NCI-H748 treated with DMSO at 0.1 percent for 48 hours (cell line): ENCODE measurements at places on chromosomes 11 and 22.

GRCh38 chr11:120832481-120833238 is 191.2 kb upstream of the TBCEL start:
- DNase-seq, result no peak

GRCh38 chr22:29193021-29193420 is 12.7 kb upstream of the EMID1 start:
- DNase-seq, result no peak

GRCh38 chr11:57641011-57641807 is 8.5 kb downstream of the YPEL4 start:
- peak; percentile 13 for DNase-seq

DNA sequence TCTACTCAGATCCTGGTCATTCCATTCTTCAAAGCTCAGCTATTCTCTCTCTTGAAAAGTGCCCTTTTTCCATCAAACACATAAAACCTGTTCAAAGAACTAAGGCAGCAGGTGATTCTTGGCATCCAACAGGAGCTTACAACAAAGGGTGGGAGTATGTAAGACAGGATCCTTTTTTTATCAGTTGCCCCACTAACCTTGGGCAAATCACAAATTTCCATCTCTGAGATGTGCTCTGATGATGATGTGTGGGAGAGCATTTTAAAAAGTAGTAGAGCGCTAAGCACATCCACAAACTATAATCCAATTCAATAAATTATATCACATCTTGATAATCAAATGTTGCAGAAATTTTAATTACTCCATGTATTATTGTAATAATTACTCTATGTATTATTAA is 53.7 kb upstream of the FDX1 start:
- DNase-seq, result no peak

- no peak for DNase-seq
These were observed 159.5 kb upstream of the POU2AF2 start for GRCh38 chr11:111086058-111086457.

GRCh38 chr11:110311783-110312579 is 15.6 kb upstream of the RDX start:
- no peak for DNase-seq

DNA sequence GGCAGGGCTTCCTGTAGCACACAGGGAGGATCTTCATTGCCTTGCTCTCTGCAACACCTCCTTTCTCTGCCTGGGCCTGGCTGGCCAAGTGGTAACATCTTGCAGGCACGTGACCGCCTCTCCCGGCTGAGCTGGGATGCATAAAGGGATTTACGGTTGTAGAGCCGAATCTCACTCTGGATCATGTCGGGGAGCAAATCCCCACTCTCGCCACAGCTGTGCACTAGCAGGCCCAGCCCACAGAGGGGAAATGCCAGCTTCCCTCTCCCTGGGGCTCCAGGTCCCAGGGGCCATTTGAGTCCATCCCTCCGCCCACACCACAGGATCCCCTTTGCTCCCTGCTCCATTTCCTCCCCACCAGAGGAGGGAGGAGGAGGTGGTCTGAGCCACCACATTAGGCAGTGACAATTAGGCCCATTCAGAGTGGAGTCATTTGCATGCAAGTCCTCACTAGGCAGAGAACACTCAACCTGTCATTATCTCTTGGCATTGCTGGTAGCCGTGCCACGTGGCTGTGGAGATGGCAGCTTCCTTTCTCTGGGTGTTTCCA is 196.7 kb downstream of the DSCAML1 start:
- no peak for DNase-seq

- no peak for DNase-seq
These were observed at the start of gene WT1 for GRCh38 chr11:32435511-32435941. Gene WT1, minus strand, starts transcription at chr11:32435539.

DNA sequence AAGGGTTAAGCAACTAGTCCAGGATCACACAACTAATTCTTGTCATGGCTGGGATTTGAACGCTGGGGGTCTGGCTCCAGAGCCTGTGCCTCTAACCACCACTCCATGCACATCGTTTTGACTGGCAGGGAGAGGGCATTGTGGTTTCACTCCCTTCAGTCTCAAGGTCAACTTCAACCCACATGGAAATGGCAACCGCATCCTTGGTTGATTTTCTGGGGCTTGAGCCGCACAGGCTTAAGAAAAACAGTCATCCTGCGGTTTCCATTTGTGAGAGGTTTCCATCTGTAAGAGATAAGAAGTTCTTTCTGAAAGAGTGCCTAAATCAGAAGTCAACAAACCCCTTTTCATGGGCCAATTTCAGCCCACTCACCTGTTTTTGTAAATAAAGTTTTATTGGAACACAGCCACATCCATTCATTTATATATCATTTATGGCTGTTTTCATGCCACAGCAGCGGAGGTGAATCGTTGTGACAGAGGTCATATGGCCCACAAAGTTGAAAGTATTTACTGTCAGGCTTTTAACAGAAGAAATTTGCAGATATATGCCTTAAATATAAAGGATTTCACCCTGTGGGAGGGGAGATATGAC is 65.7 kb downstream of the SGSM1 start:
- DNase-seq, result no peak

DNA sequence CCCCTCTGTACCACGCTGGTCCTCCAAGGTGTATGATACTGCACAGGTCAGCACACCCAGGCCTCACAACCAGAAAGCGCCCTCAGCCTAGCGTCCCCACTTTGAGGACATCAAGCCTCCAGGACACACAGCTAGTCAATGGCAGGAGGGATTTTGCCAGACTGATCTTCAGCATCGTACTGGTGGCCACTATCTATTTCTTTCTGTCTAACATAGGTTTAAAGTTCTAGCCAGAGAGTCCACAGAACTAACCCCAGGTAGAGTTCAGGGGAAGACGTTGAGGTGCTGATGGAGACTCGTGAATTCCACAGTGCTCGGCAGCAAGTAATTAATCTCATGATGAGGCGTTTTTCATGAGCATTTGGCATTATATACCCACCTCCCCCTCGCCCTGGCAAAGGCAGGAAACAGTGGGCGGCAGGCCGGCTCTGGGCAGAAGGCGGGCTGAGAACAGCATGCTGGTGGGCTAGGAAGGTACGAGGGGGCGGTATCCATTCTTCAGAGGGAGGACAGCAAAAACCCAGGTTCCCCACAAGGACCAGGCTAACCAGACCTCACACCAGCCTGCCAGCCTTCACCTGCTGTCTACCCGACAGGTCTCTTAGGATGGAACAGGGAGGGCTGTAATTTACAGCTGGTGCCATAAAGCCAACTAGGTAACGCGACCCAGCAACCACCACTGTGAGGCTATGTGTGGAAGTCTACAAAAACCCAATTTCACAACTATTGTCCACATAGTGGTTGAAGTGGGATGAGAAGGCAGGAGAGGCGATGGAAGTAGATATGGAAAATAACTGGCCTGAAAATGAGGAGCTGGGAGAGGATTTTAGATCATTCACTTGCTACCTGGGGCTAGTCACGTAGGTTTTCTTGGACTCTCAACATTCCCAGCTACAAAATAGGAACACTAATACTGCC is 18.5 kb downstream of the MYH9 start:
- DNase-seq, result no peak

DNA sequence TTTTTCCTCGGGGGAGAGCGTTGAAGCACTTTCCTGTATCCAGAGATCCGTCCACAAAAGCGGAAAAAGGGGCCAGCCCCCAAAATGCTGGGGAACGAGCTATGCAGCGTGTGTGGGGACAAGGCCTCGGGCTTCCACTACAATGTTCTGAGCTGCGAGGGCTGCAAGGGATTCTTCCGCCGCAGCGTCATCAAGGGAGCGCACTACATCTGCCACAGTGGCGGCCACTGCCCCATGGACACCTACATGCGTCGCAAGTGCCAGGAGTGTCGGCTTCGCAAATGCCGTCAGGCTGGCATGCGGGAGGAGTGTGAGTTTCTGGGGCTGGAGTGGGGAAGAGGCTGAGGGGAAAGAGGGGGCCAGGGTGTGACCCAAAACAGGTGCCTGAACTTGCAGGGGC is 2.6 kb downstream of the NR1H3 start:
- no peak for DNase-seq

DNA sequence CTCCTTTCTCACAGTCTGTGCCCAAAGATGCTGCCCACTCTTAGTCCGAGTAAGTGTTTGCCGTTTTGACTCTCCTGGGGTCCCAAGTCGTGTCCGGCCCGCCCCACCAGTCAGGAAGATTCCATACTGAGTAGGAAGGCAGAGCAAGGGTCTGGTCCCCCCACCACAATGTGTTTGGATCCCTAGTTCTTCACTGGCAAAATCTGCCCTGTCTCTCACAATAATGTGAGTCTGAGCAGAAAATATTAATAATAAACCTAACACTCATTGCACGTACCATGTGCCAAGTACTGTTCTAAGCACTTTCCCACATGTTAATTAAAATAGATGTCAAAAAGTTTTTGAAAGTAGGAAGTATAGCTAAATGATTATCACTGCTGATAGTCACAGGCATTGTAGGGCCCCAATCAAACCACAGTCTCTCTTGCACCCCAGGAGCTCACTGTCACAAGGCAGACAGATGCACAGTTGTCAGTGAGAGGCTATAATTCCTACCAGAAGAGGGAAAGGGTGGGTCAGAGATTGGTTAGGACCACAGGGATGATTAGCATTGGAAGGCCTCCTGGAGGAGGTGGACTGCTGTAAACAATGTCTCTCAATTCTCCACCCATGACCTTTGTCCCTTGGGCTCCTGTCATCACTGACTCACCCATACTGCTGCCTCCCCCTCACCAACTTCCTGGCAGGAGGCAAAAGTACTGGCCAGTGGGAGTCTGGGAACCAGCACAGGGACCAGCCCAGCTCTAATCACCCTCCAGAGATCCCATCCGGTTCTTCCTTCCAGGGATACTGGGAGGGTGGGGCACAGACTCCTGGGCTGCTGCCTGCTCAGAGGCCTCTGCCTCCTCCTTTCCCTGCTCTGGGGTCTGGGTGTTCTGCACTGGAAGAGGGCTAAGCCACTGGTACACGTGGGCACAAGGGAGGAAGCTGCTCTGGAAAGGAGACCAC is 1.0 kb upstream of the POLD4 start:
- no peak for DNase-seq

DNA sequence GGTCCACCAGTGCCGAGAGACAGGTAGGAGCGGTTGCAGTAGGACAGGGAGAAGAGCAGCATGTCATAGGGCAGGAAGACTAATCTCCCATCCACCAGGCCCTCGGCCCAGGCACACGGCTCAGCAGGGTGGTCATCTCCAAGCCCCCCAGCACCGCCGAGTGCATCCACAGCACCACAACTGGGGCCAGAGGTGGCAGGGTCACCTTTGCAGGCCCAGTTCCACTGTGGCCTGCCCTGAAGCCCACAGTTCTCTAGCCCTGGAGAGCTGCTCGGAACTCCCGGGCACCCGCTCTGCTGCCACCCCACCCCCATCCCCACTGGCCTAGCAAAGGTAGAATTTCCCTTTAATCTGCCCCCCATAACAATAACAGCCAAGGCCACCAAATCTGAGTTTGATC is 49.1 kb upstream of the LRRC32 start:
- no peak for DNase-seq

DNA sequence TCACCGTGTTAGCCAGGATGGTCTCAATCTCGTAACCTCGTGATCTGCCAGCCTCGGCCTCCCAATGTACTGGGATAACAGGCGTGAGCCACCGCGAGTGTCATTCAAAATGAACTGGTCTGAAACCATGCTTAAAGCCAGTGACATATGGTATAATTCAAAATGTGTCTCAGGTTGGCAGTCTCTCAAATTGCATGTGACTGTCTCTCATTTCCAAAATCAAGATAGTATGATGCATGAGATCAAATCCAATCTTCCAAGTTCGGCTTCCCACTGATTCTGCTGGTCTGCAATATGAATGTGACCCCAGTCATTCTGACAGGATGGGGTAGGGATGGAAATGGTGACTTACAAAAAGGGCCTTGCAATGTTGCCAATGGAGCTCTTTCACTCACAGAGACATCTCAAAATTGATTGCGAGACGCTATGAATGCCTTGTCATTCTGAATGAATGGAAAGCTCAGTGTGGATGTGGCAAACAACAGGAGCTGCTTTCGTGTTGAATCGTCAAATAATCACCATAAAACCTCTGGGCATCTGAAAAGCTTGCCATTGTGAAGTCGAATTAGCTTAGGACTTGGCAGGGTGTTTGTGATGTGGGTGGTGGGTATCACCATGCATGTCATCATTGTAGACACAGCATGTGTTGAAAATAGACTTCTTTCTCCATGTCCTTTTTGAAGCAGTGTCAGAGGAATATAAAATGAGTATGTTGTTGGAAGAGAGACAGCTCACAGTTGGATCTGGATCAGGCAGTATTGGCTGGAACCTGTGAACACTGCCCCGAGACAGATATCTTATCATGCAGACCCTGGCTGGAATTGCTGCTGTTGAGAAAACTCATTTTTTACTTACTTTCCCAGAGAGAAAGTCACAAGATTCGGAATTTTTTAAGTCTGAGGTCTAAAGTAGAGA is 12.2 kb downstream of the SLN start:
- no peak for DNase-seq

DNA sequence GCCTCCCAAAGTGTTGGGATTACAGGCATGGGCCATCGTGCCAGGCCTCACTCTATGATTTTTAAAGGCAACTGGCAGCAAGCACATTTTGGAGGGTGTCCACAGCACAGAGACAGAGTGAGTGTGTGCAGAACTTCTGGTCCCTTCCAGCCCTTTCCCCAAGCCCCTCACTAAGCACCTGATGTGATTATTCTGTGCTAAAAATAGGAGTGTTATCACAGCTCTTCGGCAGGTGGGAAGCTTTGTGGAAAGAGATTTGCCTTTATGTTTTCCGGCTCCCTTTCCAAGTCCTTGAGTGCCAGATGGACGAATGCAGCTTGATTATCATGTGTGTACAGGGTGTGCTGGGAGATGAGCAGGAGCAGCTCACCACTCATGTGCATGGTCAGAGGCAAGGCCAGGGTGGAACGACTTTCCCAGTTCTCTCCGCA is 310.8 kb downstream of the DDX10 start:
- DNase-seq, result peak; percentile 59

DNA sequence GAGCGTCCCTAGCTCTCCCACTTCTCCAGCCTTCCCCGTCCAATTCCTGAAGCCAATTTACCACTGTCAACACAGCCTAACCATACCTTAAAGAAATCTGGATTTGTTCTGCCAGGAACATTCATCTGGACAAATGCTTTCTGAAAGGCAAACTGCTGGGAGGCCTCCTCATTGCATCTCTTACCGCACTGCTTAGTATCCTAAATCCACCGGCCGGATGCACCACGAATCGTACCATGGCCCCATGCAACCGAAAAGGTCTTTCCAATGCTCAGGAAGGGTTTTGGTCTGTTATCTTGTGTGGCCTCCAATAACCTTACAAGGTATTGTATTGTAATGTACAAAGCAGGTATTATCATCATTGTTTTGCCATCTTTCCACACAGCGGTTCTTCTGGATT is 57.6 kb downstream of the MYH9 start:
- no peak for DNase-seq

GRCh38 chr22:46869831-46870441 is 107.5 kb downstream of the TBC1D22A start:
- DNase-seq, result no peak

GRCh38 chr11:27653990-27654758 is 46.1 kb downstream of the BDNF start:
- no peak for DNase-seq

DNA sequence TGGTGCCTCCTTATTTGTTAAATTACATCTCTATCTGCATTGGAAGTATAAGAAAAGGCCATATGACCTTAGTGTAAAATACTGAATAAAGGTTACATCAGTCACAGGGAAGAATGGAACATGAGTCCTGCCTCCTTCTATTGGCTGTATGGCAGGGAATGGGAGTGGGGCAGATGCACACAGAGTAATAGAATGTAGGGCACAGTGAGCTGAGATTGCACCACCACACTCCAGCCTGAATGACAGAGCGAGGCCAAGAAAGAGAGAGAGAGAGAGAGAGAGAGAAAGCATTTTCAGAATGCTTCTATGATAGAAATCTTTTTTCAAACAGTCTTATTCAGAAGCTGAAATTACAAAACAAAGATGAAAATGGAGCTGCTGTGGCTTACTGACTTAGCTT is 58.8 kb downstream of the SLN start:
- no peak for DNase-seq
